Central memory CD8-positive, alpha-beta T cell (primary cell): ENCODE measurements at places on chromosomes 7 and 10.

GRCh38 chr10:111128331-111129180 is 51.7 kb downstream of the ADRA2A start:
- H3K36me3 ChIP-seq: peaks cover 1% of the 10 kb centered on the region
- DNase-seq: no peak
- H3K4me1 ChIP-seq: no peaks in the 10 kb centered on the region
- H3K4me3 ChIP-seq: no peak overlapping the region

DNA sequence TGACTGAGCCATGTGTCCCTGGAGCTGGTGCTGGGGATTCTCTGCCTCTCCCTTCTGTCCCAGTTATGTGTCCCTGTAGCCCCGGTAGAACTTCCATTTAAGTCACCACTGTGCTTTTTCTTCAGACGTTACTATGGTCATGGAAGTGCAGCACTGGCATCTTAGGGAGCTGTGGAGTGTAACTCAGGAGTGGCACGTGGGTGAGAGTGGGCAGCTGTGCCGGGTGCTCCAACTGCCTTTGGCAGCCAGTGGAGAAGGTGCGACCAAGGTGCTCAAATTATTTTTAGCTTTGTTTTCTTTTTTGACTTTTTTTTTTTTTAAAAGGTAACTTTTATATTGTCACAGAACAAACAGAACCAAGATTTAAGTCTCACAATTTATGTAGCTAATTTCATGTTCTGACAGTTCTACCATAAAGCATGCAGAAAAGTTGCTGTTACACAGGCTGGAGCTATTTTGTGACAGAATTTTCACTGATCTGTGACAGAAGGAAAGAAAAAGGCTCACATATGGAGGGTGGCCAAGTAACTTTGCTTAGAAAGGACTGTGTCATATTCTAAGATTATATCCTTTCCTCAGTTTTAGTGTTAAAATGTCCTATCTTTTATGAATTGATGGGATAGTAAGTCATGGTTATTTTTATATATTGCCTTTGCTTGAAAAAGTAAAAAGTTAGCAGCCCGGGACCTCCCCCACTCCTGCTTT is 73.9 kb downstream of the SH2D4B start:
- no peak overlapping the region for H3K4me3 ChIP-seq
- no peaks in the 10 kb centered on the region for H3K4me1 ChIP-seq
- DNase-seq: no peak
- H3K27me3 ChIP-seq: no peaks in the 10 kb centered on the region
- H3K27ac ChIP-seq: no peak overlapping the region
- no peaks in the 10 kb centered on the region for H3K36me3 ChIP-seq

DNA sequence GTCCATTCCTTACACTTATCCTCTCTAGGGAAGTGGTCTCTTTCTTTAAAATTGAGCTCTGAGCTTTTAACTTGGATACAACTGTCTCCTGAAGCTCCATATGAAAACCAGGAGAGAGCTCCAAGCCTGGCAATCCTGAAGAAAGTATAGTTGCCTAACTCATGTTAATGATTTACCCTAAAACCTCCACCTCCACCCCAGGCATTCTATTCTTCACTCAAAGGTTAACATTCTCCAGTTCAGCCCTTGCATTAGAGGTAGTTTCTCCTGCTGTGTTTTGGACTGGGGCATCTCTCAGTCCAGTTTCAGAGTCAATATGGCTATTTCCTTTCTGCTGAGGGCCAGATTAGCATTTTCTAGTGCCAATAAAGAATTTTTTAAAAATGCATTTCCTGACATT is 195.5 kb downstream of the SLC25A13 start:
- no peaks in the 10 kb centered on the region for H3K27me3 ChIP-seq
- DNase-seq: no peak
- H3K27ac ChIP-seq: no peak overlapping the region
- peaks cover 2% of the 10 kb centered on the region for H3K36me3 ChIP-seq
- no peaks in the 10 kb centered on the region for H3K4me1 ChIP-seq

DNA sequence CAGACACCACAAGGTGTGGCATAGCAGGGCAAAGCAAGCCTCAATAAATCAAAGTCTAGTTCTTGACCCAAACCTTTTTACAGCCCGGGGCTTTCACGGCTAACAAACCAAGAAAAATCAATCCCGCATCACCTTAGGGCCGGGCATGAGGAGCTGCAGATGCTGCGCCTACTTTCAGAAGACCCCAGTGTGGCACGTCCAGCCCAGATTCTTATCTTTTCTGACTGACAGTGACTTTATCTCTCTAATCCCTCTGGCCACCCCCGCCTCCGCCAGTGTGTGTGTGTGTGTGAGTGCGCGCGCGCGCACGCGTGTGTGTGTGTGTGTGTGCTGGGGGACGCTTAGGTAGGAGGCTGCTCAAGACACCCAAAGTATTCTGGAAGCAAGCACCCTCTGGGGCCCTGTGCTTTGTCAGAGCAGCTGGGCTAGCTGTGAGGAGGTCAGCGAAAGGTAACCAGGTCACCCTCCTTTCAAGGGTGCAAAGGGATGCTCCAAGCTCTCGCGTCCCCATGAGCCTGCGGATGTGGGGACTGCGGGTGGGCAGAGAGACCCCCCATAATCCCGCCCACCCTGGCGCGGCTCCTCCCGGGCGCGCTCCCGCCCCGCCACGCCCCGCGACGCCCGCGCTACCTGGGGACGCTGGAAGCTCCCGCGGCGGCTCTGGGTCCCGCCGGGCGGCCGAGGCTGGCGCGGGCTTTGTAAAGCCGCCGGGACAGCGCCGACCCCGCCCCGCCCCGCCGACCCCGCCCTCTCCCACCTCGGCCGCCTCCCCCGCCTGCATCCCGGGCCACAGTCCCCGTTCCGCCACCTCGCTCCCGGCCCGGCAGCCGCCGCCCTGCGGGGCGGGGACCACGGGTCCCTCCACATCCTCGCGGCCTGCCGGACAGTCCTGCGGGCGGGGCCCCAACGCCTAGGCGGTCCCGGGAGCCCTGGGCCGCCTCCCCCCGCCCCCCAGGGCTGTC is 57.1 kb upstream of the RHOBTB1 start:
- no peaks in the 10 kb centered on the region for H3K36me3 ChIP-seq
- H3K4me1 ChIP-seq: no peaks in the 10 kb centered on the region
- H3K27ac ChIP-seq: no peak overlapping the region
- peaks cover 75% of the 10 kb centered on the region for H3K27me3 ChIP-seq

GRCh38 chr10:110323503-110323902 is 18.8 kb upstream of the SMNDC1 start:
- no peak overlapping the region for H3K4me3 ChIP-seq
- H3K27ac ChIP-seq: no peak overlapping the region
- DNase-seq: no peak
- H3K4me1 ChIP-seq: no peaks in the 10 kb centered on the region
- H3K36me3 ChIP-seq: no peaks in the 10 kb centered on the region

DNA sequence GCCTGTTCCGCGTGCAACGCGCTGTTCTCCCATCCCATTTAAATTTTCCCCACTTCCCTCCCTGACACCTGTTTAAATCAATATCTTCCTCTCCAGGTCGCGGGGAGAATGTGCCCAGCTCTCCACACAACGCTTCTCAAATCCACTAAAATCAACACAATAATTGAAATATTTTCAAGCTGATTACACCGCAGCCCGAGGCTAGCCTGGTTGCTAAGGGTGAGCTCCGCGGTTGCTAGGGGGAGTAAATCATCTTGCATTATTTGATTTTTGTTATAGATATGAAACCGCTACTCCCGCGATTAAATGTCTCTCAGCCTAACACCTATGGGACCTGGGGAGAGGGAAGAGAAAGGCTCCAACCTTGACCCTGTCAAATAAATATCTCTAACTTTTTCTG is 36.2 kb downstream of the UNCX start:
- H3K27ac ChIP-seq: no peak overlapping the region
- H3K4me1 ChIP-seq: no peaks in the 10 kb centered on the region
- peaks cover 48% of the 10 kb centered on the region for H3K27me3 ChIP-seq

- peak overlapping the region; percentile 1 for H3K4me3 ChIP-seq
- H3K27me3 ChIP-seq: no peaks in the 10 kb centered on the region
- DNase-seq: no peak
- H3K27ac ChIP-seq: no peak overlapping the region
- no peaks in the 10 kb centered on the region for H3K36me3 ChIP-seq
These were observed 67.8 kb downstream of the EGFR start for GRCh38 chr7:55086413-55087201.

GRCh38 chr10:30433306-30433729 is 666 bp upstream of the MAP3K8 start:
- no peaks in the 10 kb centered on the region for H3K27me3 ChIP-seq
- H3K4me1 ChIP-seq: peaks cover 45% of the 10 kb centered on the region
- H3K4me3 ChIP-seq: peak overlapping the region; percentile 90
- peaks cover 37% of the 10 kb centered on the region for H3K36me3 ChIP-seq
- H3K27ac ChIP-seq: peak overlapping the region; percentile 98

DNA sequence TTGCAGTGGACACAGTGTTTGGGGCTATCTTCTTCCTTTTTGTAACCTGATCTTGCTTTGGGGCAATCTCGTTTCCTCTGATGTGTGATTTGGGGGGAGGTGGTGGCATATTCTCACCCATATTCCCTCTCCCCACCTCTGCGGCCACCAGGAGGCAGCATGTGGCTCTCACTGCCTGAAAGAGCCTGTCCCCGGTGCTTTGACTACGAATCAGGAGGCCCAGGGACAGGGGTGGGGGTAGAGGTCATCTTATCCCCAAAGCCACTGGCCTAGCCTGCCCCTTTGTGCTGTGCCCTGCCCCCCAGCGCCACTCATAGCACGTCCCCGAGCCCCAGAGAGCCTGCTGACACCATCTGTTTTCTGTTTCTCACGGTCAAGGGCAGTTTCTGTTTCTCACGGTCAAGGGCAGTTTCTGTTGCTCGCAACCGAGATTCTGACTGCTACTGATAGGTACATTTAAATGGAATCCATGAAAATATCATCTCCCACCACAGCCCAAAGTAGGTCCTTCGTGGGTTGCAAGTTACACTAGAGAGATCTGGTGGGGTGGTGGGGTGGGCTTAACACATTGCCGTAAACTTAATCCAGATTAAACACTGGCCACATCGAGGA is 28.2 kb downstream of the PHYH start:
- no peaks in the 10 kb centered on the region for H3K27me3 ChIP-seq
- peak overlapping the region; percentile 69 for H3K27ac ChIP-seq
- H3K36me3 ChIP-seq: no peaks in the 10 kb centered on the region
- peaks cover 9% of the 10 kb centered on the region for H3K4me1 ChIP-seq
- DNase-seq: peak; percentile 31
- H3K4me3 ChIP-seq: peak overlapping the region; percentile 51

GRCh38 chr7:6306471-6306870 is 34.0 kb upstream of the CYTH3 start:
- H3K36me3 ChIP-seq: no peaks in the 10 kb centered on the region
- no peak for DNase-seq
- no peaks in the 10 kb centered on the region for H3K4me1 ChIP-seq
- no peak overlapping the region for H3K27ac ChIP-seq

- H3K4me3 ChIP-seq: no peak overlapping the region
- peaks cover 29% of the 10 kb centered on the region for H3K27me3 ChIP-seq
- no peak overlapping the region for H3K27ac ChIP-seq
These were observed 34.8 kb upstream of the CHST15 start for GRCh38 chr10:124127965-124128810.

- H3K27me3 ChIP-seq: peaks cover 58% of the 10 kb centered on the region
- H3K4me3 ChIP-seq: no peak overlapping the region
- H3K27ac ChIP-seq: no peak overlapping the region
- DNase-seq: no peak
- no peaks in the 10 kb centered on the region for H3K4me1 ChIP-seq
These were observed 12.5 kb upstream of the CALML5 start for GRCh38 chr10:5511885-5512280.

DNA sequence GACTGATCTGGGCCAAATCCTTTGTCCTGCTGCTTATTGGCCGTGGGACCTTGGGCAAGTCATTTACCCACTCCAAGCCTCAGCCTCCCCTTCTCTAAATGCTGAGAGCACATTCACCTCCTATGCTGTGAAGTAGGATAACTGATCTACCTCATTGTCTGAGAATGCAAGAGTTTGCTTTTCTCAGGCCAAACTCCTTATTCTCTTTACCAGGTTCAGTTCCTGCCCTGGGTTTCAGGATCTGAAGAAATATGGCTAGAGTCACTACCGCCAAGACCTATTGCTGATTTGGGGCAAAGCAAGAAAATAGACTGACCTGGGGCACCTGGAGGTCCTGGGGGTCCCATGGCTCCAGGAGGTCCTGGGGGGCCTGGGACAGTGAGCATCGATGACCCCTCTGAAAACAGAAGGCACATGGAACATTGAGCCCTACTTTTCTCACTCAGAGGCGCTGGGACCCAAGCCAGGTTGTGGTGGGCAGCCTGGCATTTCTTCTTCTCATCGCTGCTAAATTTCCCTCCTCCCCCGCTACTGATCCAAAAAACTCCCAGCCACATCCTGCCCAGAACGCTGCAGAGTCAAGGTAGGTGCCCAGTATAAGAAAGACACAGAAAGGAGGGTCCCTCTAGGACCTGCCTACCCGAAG is 42.4 kb downstream of the COL17A1 start:
- DNase-seq: no peak
- no peak overlapping the region for H3K4me3 ChIP-seq
- H3K4me1 ChIP-seq: no peaks in the 10 kb centered on the region
- no peaks in the 10 kb centered on the region for H3K36me3 ChIP-seq
- peaks cover 4% of the 10 kb centered on the region for H3K27me3 ChIP-seq

DNA sequence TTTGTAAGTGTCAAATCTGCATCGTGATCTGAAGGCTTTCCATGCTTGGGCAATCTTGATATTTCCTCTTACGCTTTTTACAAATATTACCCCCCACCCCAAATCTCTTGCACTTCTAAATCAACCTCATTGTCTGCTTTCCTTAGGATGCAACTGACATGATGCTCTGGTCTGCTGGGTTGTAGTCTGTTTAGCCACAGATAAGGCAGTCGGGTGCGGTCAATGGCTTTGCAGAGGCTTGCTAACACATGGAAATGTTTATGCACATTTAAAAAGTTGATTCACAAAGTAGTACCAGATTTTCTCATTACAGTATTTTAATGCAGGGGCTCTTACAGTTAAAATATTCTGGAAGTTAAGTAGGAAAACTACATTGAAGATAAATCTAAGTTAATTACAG is 172.5 kb downstream of the BAMBI start:
- peaks cover 10% of the 10 kb centered on the region for H3K27me3 ChIP-seq
- H3K4me1 ChIP-seq: no peaks in the 10 kb centered on the region
- H3K27ac ChIP-seq: no peak overlapping the region
- no peak for DNase-seq
- H3K36me3 ChIP-seq: no peaks in the 10 kb centered on the region

DNA sequence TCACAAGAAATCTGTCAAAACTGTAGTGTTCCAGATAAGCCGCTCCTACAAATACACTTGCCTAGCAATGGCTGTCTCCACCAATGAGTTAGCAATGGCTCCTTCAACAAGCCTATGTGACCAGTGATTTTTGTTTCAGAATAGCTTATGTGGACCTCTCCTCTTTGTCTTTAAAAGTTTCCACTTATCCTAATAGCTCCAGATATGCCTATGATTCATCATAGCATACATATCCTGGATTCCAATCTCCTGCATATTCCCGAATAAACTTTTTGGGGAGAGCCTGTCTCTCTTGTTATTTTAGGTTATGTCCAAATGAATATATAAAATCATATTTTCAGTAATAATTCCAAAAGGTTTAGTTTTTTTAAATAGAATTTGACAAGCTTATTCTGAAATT is 510.6 kb downstream of the ARL4A start:
- no peaks in the 10 kb centered on the region for H3K4me1 ChIP-seq
- no peaks in the 10 kb centered on the region for H3K27me3 ChIP-seq
- no peak overlapping the region for H3K4me3 ChIP-seq
- H3K36me3 ChIP-seq: no peaks in the 10 kb centered on the region

- no peak overlapping the region for H3K4me3 ChIP-seq
- no peaks in the 10 kb centered on the region for H3K36me3 ChIP-seq
- H3K4me1 ChIP-seq: no peaks in the 10 kb centered on the region
- no peak overlapping the region for H3K27ac ChIP-seq
These were observed 201.1 kb downstream of the BAMBI start for GRCh38 chr10:28878236-28878970.

- no peak overlapping the region for H3K27ac ChIP-seq
- no peak overlapping the region for H3K4me3 ChIP-seq
- H3K4me1 ChIP-seq: no peaks in the 10 kb centered on the region
- no peaks in the 10 kb centered on the region for H3K36me3 ChIP-seq
These were observed 27.9 kb upstream of the SLC35G1 start for GRCh38 chr10:93865794-93866425.
